Esophagus squamous epithelium (tissue), 5 donors: ENCODE measurements at places on chromosomes 5 and 9.

DNA sequence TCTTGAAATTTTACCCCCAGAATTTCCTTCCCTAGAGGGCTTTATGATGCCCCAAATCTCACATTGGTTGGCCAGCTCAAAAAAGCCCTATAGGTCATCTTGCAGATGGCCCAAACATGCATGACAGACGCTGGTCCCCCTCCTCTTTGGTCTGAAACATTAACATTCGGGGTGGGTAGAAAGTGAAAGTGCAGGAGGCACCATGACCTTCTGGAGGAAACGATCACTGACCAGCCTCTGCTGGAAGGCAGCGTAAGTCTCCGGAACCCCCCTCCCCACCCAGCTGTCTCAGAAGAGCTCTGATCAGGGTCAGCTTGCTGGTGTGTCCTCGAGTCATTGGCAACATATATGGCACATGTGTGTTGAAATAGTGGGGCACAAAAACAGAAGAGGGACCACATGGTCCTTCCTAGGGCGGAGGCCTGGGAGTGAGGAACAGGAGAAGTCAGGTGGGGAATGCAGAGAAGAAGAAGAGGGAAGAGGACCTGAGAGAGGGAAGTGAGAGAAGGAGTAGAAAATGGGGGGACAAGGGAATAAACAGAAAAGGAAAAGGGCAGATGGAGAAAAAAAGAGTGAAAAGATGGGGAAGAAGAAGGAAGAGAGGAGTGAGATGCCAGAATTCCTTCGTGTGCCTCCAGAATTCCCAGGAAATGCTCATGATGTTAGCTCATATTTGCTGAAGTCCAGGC, 46.2 kb downstream of the IL31RA start:
- no peak for DNase-seq

DNA sequence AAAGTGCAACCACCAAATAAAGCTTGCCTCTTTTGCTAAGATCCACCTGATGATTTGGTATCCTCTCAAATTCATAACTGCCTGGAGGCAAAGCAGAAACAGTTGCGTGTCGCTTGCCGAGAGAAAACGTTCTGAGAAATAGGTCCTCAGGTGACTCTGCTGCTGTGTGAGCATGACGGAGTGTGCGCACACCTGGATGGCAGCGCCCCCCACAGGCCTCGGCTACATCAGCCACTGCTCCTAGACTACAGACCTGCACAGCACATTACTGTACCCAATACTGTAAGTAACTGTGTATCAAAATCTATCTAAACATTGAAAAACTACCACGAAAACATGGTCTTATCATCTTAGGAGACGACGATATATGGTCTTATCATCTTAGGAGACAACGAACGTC, 87.4 kb downstream of the CAMSAP1 start:
- no peak for DNase-seq

GRCh38 chr5:135493406-135494180, 41.4 kb upstream of the TIFAB start:
- DNase-seq = no peak

GRCh38 chr5:140220698-140221064, 45.7 kb downstream of the CYSTM1 start:
- no peak for DNase-seq

- no peak for DNase-seq
Observed at GRCh38 chr5:32453916-32454315, 9.4 kb upstream of the ZFR start.

DNA sequence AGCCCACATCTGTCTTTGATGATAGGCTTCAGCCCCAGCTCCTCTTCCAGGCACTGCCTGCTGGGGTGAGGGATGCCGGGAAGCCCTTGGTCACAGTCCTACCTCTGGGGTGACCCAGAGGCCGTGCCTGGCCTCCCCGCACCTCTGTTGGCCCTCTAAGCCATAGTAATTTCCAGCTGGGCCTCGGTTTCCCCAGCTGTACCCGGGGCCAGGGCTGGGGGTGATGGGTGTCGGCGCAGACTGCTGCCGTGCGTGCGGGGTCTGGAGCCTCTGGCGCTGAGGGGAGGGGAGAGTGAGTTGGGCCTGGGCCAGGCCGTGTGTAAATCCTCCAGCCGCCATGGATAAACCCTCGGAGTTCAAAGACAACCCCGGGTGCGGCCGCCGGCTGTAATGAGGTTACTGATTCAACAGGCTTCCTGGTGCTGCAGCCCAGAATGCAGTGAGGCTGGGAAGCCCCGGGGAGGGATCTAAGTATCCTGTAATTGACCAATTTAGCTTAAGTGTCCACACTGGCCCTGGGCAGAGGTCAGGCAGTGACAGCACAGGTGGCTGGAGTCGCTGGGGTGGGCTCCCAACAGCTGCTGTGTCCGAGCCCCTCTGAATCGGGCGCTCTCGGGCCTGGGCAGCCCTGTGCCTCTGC, 7.1 kb downstream of the RXRA start:
- no peak for DNase-seq

DNA sequence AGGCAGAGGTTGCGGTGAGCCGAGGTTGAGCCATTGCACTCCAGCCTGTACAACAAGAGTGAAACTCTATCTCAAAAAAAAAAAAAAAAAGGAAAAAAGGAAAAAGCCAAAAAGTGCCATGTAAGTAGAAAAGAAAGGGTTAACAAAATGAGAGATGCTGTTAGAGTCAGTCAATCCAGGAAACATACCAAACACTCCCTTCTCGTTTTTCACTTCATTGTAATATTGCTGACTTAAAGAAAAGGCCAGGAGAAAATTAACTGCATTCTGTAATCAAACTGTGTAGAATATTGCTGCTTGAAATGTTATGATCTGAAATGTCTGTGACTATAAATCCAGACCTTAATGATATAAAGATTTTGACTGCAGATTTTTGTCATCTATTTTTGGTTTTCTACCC, 379.1 kb downstream of the ENC1 start:
- DNase-seq = no peak

DNA sequence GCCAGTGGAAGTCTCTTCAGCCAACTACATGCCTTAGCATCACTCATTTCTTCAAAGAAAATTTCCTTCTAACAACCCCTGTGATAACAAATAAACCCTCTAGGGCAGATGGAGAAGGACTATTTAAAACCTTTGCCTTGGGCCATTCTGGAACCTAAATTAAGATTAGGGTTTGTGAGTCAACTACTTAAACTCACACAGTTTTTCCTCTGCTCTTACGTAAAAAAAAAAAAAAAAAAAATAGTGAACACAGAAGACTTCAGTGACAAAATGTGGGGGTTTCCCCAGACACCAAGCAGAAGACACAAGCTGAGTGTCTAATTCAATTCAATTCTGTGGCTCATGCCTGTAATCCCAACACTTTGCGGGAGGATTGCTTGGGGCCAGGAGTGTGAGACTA, 65.8 kb upstream of the ERCC6L2 start:
- no peak for DNase-seq

DNA sequence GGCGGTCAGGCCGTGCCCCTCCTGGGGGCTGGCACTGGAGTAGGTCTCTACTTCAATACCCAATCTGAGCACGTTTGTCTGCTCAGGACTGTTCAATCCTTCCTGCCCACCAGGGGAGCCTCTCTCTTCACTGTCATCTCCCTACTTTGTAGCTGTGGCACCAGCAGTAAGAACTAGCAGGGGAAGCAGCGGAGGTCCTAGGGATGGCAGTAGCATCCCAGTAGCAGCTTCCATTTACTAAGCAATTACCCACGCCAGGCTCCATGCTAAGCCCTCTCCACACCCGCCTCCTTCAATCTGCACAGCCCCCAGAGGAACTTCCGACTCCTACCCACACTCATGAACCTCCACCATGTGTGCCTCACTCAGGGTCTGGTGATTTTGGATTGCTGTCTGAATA, 31.7 kb downstream of the FSTL4 start:
- DNase-seq = no peak

DNA sequence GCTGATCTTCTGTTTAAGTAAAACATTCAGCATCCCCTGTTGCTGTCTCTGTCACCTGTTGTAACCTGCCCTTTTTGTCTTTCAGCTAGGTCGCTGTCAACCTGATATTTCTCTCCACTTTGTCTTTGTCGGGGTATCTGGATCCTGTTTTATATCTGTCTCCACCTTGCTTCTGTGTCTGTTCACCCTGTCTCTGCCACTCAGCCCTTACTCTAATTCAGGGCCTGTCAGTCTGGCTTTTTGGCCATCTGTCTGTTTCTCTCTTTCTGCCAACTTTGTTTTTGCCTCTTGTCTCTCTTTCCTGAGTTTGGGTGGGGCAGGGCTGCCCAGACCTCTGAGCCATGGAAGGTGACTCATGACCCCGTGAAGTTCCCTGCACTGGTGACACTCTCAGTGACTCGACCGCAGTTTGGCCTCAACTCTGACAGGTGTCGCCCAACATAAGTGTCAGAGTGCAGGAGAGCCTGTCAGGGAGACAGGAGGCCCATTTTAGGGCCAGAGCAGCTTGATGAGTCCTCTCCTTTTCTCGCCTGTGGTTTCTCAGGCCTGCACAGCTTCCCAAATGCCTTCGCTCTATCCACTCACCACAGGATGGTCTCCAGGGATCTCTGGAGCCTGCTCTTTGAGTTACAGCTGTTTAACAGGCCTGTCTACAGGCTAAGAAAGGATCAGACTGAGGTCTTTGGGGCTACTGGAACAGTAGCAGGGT, 868 bp downstream of the ZBTB43 start:
- no peak for DNase-seq

DNA sequence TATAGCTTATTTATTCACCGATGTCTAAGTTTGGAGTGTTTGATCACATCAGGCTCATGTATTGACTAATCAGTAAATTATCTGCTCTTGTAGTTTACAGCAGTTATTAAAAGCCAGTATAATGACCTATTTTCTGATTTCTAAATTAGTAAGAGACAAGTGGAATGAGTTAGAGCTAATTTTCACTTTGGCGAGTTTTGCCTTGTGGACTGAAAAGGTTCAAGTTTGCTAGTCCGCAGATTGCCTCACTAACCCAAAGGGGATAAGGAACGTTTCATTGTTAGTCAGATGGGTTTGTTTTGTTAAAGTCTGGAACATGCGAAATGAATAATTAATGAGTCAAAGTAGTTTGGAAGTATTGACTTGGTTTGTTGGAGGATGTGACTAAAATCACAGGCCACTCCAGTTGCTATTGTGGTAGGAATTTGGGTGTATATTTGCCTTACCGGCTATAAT, 40.1 kb downstream of the SMARCA2 start:
- DNase-seq = no peak

DNA sequence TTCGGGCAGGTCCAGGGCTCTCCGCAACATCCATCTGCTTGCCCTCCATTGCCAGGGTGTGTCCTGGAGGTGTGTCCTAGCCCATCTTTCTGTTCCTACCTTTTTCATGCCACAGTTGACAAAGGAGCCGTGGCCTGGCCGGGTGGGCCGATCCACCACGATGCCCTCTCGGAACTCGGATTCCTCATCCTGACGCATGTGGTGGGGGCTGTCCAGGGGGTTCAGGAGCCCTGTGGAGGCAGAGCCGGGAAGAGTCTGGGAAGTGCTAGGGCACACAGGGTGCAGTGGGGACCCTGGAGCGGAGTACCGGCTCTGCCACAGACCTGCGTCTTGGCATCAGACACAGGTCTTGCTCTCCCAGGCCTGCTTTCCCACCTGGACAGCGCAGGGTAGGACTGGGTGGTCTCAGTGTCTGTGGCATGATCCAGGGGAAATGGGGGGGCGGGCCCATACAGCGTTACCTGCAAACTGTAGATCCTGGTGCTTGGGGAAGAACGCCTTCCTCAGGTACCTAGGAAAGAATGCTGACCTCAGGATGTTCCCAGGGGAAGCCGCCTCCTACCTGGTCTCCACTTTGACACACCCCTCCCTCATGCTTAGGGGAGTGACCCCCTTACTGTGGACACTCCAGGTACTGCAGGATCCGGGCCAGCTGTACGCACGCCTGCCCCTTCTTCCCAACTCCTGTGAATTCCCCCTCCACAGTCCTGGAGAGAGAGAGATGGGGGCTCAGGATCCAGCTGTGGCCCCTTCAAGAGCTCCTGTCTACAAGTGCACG, 3.5 kb downstream of the SPOUT1 start:
- DNase-seq = no peak

DNA sequence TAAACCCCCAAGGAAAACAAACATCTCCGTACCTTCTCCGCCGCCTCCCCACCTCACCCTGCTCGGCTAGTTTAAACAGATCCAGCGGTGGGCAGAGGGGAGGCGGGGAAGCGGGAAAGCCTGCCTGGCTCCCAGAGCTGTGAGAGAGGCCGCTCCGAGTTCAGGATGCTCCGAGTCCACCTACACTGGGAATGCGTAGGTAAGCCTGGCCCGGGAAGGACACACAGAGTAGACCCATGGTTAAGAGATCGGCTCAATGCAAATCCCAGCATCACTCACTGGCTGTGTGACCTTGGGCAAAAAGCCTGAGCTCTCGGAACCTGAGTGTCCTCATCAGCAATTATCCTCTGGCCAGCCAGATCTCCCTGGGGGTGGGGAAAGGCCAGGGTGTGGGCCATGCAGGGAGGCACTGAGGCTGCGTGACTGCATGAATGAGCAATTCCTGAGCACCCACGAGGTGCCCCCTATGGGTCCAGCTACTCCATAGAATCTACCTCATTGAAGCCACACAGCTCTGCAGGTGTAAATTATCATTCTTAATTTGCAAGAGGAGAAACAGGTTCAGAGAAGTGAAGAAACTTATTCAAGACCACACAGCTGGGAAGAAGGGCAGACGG, 30.5 kb upstream of the LMX1B start:
- no peak for DNase-seq

- DNase-seq = no peak
Observed at GRCh38 chr9:37386988-37387387, 35.5 kb upstream of the GRHPR start.

GRCh38 chr5:32973646-32974045, 262.5 kb downstream of the NPR3 start:
- DNase-seq = no peak

DNA sequence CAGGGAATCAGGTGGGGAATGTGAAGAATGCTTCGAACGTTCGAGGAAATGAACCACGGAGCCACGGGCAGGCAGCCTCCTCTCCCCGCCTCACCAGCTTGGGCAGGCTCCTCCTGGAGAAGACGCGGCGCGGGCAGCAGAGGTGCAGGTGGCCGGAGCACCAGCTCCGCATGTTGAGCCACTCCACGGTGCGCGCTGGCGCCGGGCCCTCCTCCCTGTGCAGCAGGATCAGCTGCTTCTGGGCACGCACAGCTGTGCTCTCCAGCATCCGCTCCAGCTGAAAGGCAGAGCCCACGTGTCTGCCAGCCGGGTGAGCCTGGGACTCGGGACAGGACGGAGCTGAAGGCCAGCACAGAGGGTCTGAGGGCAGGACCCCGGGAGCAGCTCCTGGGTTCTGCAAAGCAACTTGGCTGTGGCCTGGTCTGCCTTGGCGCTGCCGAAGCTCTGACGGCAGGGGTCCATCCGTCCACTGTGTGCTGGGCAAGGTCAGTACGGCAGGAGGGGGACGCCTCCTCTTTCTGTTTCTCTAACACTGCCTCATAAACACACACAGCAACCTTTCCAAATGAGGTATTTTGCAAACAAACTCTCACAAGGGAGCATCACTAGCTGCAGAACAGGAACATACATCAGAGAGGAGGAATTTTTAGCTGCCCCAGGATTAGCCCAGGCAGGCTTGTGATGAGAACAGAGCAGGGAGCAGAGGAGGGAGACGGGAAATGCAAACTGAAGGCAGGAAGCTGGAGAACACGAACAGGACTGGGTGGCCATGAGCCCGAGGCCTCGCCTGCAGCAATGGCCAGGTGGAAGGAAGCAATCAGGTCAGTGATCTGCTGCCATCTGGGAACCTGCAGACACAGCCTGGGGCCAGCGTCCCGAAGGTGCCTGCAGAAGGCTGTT, 20.1 kb upstream of the NSMF start:
- DNase-seq = no peak
